PC-3 (cell line): ENCODE measurements at places on chromosomes 7 and 10. TPM values are rescaled to one million over a fixed set of nuclear protein-coding genes. Genes with fewer than 3 reads are reported as not detected.

SORBS1 gene
- 3.7 and 4.1 TPM in 2 replicates for total RNA-seq

DNA sequence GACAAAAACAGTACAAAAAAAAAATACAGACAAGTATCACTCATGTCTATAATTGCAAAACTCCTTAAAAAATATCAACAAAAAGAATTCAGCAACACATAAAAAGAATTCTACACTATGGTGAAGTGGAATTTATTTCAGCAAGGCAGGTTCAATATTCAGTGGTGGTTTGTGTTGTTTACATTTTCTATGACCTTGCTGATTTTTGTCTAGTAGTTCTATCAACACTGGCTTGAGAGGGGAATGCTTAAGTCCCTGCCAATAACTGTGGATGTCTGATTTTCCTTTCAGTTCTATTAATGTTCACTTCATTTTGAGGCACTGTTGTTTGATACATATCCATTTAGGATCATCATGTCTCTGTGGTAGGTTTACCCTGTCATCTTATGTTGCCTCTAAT is 58.5 kb downstream of the CADPS2 start:
- DNase-seq = no peak
- H3K36me3 ChIP-seq = no peaks in the 10 kb centered on the region
- H3K27me3 ChIP-seq = no peaks in the 10 kb centered on the region

- H3K4me3 ChIP-seq = no peak overlapping the region
- no peak for DNase-seq
- H3K36me3 ChIP-seq = peaks cover 5% of the 10 kb centered on the region; the same call in 1 of the 2 replicates
Observed at GRCh38 chr10:113897693-113898618, 43.5 kb downstream of the NHLRC2 start.

DNA sequence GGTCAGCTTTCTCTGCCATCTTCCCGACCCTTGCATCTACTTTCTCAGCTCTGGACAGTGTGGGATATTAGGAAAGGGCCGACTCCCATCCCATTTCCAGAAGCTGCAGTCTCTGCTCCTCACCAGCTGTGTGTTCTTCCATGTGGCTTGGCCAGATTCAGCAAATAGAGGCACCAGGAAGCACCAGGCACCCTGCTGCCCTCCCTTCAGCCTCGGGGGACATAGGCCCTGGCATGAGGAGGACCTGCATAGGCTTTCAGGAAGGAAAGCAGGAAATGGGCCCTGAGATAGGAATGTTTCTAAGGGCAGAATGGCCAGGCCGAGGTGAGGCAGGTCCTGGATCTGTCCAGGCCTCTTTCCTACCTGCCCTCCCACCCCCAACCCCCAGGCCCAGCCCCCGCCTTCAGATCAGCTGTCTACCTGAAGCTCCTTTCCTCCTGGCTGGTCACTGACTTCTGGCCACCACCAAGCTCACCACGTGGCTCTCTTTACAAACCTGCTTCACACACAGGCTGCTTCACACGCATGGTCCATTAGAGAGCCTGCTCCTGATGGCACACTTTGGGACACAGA is 27.5 kb upstream of the PURB start:
- H3K4me3 ChIP-seq = no peak overlapping the region
- no peaks in the 10 kb centered on the region for H3K27me3 ChIP-seq
- no peaks in the 10 kb centered on the region for H3K4me1 ChIP-seq

DNA sequence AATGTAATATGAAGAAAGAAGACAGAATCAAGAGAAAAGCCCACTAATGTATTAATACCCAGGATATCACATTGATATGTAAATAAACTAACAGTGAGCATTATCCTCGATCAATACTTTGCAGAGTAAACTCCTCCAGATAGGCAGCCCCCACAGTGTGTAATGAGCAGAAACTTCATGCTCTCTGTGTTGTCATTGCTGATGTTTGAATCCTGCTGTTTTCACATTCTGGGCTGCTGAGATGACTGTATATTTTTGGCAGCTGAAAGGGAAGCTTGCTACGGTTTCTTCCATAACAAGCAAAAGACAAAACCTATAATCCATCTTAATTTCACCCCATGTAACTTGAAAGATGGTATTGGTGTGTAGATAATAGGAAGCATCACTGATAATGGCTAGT is 15.3 kb upstream of the THSD7A start:
- no peaks in the 10 kb centered on the region for H3K36me3 ChIP-seq
- H3K4me1 ChIP-seq = no peaks in the 10 kb centered on the region
- DNase-seq = no peak
- H3K27ac ChIP-seq = no peak overlapping the region
- H3K27me3 ChIP-seq = no peaks in the 10 kb centered on the region

DNA sequence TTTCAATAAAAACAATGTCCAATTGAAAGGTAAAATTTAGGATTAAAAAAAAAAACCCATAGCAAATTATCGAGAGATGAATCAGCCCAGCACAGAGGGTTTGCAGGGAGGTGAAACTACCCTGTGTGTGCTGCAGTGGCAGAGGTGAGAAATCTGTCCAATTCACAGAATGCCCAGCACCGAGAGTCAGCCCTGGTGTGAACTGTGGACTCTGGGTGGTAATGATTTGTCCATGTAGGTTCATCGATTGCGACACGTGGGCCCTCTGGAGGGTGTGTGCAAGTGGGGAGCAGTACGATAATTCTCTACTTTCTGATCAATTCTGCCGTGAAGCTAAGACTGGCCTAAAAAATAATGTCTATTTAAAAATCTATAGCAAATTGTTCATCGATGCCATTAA is 94.5 kb upstream of the PFKP start:
- no peaks in the 10 kb centered on the region for H3K36me3 ChIP-seq
- no peak overlapping the region for H3K27ac ChIP-seq
- H3K27me3 ChIP-seq = no peaks in the 10 kb centered on the region
- no peak for DNase-seq

DNA sequence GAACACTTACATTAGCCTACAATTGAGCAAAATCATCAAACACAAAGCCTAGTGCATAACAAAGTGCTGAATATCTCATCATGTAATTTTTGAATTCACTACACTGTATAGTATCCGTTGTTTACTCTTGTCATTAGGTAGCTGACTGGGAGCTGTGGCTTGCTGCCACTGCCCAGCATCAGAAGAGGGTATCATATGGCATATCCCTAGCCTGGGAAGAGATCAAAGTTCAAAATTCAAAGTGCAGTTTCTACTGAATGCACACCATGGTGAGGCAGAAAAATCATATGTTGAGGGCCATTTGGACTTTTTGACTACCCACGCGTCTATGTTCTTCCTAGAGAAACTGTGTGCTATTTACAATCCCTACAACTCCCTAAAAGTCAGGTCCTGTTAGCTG is 7.5 kb upstream of the ZC3HAV1 start:
- H3K4me3 ChIP-seq = no peak overlapping the region
- peaks cover 22% of the 10 kb centered on the region for H3K4me1 ChIP-seq
- H3K27ac ChIP-seq = no peak overlapping the region

GRCh38 chr7:151023232-151023631 is 1.1 kb downstream of the ATG9B start:
- DNase-seq = no peak
- no peaks in the 10 kb centered on the region for H3K27me3 ChIP-seq
- peaks cover 38% of the 10 kb centered on the region for H3K4me1 ChIP-seq
- H3K36me3 ChIP-seq = no peaks in the 10 kb centered on the region
- no peak overlapping the region for H3K4me3 ChIP-seq

- peaks cover 10% of the 10 kb centered on the region for H3K4me1 ChIP-seq
- H3K4me3 ChIP-seq = no peak overlapping the region
- no peaks in the 10 kb centered on the region for H3K27me3 ChIP-seq
- no peaks in the 10 kb centered on the region for H3K36me3 ChIP-seq
- H3K27ac ChIP-seq = no peak overlapping the region
- DNase-seq = peak; percentile 62
Observed at GRCh38 chr10:58797356-58797755, 284.7 kb downstream of the BICC1 start.

DNA sequence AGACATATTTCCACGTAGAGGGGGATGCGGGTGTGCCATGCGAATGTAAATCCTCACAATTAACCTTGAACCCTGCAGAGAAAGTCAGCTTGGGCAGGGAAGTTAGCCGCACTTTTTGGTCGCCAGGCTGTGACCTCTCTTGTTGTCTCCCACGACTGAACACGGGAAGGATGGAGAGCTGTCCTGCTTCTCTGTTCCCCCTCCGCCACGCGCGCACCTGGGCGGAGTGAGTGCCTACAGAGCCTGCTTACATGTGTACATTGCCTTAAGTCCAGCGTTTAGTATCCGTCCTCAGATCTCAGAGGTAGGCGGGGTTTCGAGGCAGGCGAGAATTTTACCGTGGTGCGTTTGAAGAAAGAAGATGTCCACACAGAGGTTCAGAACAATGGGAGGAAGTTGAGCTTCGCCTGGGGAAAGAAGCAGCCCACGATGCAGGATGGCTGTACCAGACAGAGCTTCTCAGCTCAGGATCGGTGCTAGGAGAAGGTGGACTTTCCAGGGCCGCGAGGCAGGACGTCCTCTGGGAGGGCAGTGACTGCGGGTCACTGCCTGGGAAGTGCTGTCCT is 482 bp upstream of the ERCC6 start:
- peak overlapping the region; percentile 75 for H3K27ac ChIP-seq
- no peaks in the 10 kb centered on the region for H3K27me3 ChIP-seq
- DNase-seq = peak; percentile 86
- H3K4me3 ChIP-seq = peak overlapping the region; percentile 75
- peaks cover 9% of the 10 kb centered on the region; the same call in 1 of the 2 replicates for H3K36me3 ChIP-seq
- H3K4me1 ChIP-seq = peaks cover 45% of the 10 kb centered on the region

GRCh38 chr7:38759028-38759427 is 127.9 kb upstream of the AMPH start:
- H3K4me3 ChIP-seq = no peak overlapping the region
- H3K27me3 ChIP-seq = no peaks in the 10 kb centered on the region
- no peak for DNase-seq
